ENCODE measurements at places on chromosomes 13 and 19.

DNA sequence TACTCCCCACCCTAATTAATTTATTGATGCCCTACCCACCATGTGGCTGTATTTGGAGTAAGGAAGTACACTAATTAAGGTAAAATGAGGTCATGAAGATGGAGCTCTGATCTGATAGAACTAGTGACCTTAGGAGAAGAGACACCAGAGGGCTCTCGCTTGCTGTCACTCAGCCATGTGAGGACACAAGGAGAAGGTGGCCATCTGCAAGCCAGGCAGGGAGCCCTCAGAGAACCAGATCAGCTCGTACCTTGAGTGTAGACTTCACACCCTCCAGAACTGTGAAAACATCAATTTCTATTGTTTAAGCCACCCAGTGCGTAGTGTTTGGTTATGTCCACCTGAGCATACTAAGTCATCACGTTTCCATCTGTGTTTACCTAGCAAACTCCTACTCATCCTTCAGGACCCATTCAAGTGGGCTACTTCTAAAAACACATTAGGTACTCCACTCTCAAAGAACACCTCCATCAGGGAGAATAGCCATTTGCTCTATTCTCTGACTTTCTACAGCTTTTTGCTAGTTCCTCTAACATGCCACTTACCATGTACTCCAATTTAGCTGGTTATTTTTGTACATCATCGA, 157.6 kb upstream of the RNF113B start:
- no peak for DNase-seq

DNA sequence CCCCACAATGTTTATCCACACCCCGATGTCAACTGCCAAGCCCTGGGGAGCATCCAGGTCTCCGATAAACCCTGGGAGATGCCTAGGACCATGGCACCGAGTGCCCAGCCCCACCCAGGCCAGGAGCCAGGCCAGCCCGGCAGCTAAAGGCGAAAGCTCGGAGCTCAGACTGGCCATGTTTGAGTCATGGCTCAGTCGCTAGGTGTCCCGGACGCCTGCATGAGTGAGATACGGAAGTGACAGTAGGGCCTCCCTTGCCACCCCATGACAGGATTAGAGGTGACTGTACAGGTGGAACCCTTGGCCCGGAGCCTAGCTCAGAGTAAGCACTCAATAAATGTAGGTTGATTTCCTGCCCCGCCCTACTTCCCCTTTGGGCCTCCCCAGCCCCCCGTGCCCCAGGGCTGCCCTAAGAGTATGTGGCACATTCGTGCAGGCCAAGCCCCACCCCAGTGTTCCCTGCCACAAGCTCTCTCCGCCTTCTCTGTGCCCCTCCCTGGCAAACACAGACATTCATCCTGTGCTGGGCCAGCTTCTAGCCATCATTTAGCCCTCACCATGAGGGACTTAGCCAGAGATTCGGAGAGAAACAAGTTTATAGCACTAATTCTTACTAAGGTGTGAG, 5.8 kb upstream of the TPM4 start:
- peak; percentile 95 for DNase-seq

DNA sequence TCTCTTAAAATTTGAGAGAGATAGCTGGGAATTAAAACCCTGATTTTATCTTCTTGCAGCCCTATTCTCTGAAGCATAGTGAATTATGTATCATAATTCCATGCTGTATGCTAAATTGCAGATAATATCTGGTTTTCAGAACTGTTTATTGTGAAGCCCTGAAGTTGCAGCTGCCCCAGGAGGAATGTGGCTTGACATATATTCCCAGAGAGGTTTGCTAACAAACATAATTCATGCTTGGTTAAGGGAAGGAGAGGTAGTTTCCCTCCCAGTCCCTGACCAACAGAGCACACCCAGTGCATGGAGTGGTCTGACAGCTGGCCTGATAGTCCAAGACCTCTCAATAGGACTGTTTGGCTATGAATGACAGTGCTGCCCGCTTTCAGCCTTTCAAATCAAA, 500.6 kb upstream of the MIR17HG start:
- DNase-seq = no peak

- no peak for DNase-seq
Measured at GRCh38 chr19:3389876-3390371, 23.5 kb downstream of the NFIC start.

DNA sequence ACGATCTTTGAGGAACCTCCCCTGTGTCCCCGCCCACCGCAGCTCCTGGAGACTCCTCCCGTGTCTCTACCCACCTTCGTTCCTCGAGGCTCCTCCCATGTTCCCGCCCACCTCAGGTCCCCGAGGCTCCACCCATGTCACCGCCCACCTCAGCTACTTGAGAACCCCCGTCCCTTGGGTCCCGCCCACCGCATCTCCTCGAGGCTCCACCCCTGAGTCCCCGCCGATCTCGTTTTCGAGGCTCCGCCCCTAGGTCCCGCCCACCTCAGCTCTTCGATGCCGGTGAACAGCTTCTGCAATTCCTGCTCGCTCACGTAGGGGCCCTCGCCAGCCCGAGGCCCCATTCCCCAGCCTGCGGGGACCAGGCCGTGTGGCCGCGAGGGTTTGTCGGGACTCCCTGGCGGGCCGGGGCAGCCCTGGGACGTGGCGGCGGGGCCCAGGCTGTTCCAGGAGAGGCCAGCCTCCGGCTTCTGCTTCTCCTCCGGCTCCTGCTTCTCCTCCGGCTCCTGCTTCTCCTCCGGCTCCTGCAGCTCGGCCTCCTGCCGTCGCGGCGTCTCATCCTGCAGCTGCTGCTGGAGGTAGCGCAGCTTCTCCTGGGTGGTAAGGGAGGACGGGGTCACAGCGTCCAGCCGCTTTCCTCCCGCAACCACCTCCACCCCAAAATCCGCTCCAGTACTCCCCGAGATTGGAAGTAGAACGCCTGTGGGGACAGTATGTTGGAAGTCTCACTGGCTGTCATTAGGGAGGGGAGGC, 16.7 kb downstream of the TSKS start:
- peak; percentile 20 for DNase-seq

DNA sequence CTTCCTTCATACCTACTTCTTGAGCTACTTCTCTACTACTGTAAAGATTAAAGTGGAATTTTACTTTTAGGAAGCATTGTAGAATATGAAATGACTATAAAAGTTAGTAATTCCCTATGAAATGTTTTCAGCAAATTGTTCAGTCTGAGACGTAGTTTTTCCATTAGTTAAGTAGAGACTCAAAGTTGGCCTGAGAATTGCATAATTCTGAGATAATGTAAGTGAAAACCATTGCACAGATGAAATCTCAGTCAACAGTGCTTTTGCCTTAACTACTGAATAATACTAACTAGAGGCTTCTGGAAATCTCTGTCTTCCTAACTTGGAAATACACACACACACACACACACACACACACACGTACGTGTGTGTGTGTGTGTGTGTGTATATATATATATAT, 125.9 kb downstream of the FGF14 start:
- DNase-seq = no peak

GRCh38 chr13:110285991-110286832, 20.7 kb downstream of the COL4A1 start:
- DNase-seq = no peak

DNA sequence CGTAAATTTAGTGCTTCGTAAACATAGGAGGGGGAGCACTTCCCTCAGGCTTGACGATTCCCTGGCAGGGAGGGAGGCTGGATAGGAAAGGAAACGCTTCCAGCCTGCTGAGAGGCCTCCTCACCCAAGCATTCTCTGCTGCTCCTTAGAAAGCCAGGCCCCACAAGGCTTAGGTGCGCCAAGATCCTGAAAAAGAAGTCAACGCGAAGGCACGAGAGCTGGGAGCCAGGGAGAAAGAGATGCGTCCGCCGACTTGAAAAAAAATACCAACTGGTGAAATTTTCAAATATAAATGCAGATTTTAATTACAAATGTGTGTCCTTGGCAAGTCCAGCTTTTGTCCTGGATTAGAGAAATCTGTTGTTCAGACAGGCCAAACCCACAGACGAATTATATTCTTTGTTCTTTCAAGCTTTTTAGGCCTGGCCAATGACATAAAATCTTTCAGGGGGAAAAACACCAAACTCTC, 64.0 kb downstream of the ALOX5AP start:
- DNase-seq = no peak

- DNase-seq = no peak
Measured at GRCh38 chr13:28584873-28585381, 74.0 kb upstream of the POMP start.
